ENCODE measurements at places on chromosomes 11 and 22. TPM values are rescaled to one million over a fixed set of nuclear protein-coding genes. Genes with fewer than 3 reads are reported as not detected.

Gene PIH1D2
- 1.3 TPM for total RNA-seq

Gene MUC15
- total RNA-seq = 10.5 TPM

Gene HBB
- 338 TPM for total RNA-seq

Gene SIK2
- 32.6 TPM for total RNA-seq

Gene SLC22A9
- not detected for total RNA-seq

Gene NFAM1
- 12.6 TPM for total RNA-seq

DNA sequence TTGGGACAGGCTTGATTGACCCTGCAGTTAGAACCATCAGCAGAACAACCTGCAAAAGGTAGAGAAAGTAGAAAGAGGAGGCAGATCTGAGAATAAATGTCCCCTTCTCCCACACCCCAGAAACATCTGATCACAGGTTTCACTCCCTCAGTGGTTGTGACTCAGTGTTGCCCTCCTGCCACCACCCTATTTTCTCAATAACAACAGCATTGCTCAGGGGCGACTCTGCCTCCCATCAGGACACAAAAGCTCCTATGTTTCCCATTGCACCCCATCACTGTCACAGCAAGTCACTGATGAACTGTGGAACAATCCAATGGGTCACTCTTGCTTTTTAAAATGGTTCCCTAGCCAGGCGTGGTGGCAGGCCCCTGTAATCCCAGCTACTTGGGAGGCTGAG is 110.2 kb downstream of the RASSF10 start:
- H3K27me3 ChIP-seq = no peaks in the 10 kb centered on the region
- no peaks in the 10 kb centered on the region for H3K36me3 ChIP-seq
- DNase-seq = no peak
- H3K27ac ChIP-seq = no peak overlapping the region
- no peak overlapping the region for H3K4me3 ChIP-seq
- H3K4me1 ChIP-seq = no peaks in the 10 kb centered on the region

DNA sequence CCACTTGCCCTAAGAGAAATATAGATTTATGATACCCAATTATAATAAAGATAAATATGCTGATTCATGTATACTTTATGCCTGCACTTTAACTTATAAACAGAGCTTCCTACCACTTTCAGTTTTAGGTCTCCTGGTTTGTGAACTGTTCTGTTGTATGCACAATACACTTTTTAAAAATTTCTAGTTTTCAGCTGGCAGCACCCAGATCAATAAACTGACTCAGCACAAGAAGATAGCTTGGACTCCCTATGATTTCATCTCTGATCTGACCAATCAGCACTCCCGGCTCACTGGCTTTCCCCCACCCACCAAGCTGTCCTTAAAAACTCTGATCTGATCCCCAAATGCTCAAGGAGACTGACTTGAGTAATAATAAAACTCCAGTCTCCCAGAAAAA is 33.5 kb upstream of the FAM181B start:
- H3K27me3 ChIP-seq = peaks cover 5% of the 10 kb centered on the region
- H3K36me3 ChIP-seq = no peaks in the 10 kb centered on the region
- H3K27ac ChIP-seq = no peak overlapping the region
- no peaks in the 10 kb centered on the region for H3K4me1 ChIP-seq

GRCh38 chr11:2516276-2517015 is 71.6 kb downstream of the KCNQ1 start:
- no peaks in the 10 kb centered on the region for H3K27me3 ChIP-seq
- no peak for DNase-seq
- no peak overlapping the region for H3K27ac ChIP-seq
- no peaks in the 10 kb centered on the region for H3K36me3 ChIP-seq
- peaks cover 7% of the 10 kb centered on the region for H3K4me1 ChIP-seq

DNA sequence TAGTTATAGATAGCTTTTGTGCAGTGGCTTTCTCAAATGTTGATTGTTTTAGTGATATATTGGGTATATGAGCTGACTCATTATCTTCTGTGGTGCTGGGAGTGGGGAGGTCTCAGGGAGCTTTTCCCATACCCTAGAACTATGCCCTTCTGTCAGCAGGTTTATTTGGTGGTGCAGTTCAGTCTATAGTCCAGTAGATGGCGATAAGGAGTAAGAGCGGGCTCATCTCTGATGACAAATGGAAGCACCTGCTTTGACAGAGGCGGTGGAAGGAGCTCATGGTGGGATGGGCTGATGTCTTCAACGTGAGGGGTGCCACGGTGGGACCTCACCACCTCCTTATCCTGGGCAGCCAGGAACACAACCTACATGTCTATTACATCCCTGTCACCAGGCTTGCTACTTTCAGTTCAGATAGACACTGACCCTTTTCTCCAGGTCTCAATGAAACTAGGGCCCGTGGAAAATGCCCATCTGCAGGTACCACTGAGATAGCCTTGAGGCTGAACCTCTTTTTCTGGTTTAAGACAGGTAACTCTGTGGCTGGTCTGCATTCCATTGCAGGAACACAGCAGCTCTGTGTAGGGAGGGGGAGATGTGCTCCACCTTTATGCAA is 13.0 kb upstream of the OR6A2 start:
- H3K4me1 ChIP-seq = no peaks in the 10 kb centered on the region
- no peaks in the 10 kb centered on the region for H3K36me3 ChIP-seq
- no peak for DNase-seq
- no peak overlapping the region for H3K27ac ChIP-seq

DNA sequence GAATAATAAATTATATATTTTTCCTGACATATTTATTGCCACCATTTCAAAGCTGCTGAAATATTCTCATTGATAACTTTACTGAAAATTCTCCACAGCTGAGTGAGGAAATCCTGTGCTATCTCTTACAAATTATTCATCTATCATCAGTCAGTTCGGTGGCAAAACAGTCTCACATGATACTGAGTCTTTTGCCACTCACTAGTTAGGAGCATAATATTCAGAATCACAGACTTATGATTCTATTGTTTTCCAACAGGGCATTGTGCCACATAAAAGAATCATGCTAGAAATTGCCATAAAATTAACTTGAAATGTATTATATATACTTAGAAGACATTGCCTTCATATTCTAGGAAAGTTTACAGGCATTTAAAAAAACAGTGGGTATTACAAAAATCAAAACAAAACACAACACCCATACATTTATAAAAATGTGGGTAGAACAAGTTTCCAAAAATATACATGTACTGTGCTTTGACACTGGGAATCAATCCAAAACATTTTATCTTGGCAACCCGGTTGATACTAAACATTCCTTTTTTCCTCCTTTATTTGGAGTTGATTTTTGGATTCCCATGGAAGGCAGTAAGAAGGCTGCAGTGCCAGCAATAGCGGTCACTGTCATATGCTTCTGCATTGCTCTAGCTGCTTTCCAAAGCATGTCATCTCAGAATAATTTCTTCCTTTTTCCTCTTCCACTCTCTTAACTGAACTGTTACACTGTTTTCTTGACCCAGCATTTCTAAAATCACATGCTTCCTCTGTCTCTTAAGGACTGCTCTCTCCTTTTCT is 42.5 kb downstream of the ATG16L2 start:
- DNase-seq = no peak
- H3K4me1 ChIP-seq = peaks cover 17% of the 10 kb centered on the region
- H3K36me3 ChIP-seq = peaks cover 3% of the 10 kb centered on the region
- no peak overlapping the region for H3K4me3 ChIP-seq
- no peaks in the 10 kb centered on the region for H3K27me3 ChIP-seq

DNA sequence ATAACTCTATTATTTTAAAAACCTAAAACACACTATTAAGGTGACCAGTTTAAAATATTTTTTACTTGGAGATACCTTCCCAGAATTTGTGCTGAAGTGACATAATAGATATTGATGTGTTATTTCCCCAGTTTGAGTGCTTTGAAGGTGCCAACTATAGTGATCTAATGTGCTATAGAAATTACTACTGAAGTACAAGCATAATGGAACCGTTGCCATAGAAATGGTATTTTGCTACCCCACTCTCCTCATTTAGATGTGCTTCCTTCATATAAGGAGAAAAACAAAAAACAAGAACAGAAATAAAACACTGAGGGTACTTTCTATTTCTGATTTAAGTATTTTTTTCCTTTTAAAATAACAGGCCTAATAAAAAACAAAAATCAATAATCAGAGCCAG is 19.2 kb downstream of the DDI1 start:
- H3K36me3 ChIP-seq = no peaks in the 10 kb centered on the region
- H3K27me3 ChIP-seq = no peaks in the 10 kb centered on the region
- H3K4me3 ChIP-seq = no peak overlapping the region
- no peak for DNase-seq

DNA sequence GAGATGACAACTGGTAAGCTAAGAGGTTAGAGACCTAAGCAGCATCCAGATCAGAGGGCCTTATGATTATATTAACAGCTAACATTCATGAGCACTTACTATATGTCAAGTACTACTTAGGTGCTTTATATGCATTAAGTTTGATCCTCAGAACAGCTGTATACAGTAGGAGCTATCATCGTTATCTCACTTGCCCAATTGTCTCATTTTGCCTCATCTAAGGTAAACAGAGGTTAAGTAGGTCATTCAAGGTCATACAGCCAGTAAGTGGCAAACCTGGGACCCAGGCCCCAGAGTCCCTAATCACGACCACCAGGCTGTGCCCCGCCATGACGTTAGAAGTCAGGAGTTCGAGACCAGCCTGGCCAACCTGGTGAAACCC is 4.6 kb upstream of the POLR3H start:
- H3K27ac ChIP-seq = no peak overlapping the region
- peaks cover 8% of the 10 kb centered on the region for H3K4me1 ChIP-seq
- no peak overlapping the region for H3K4me3 ChIP-seq
- H3K27me3 ChIP-seq = no peaks in the 10 kb centered on the region
- no peak for DNase-seq
- no peaks in the 10 kb centered on the region for H3K36me3 ChIP-seq

- no peaks in the 10 kb centered on the region for H3K36me3 ChIP-seq
- H3K4me3 ChIP-seq = no peak overlapping the region
- no peak for DNase-seq
- no peak overlapping the region for H3K27ac ChIP-seq
Measured at GRCh38 chr11:44893308-44893822, 57.3 kb downstream of the TP53I11 start.

DNA sequence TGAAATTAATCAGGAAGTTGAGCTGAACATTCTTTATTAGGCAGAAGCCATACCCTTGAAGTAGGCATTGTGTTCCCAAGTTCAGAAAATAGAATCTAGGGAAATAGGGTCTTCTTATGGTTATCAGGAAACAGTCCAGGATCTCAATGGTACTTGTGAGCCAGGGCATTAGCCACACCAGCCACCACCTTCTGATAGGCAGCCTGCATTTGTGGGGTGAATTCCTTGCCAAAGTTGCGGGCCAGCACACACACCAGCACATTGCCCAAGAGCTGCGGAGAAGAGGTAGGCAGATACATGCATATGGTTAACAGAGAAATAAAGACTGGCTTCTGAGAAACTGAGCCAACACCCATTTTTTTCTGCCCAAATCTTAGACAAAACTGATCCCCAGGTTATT is 1.5 kb downstream of the HBD start:
- H3K27me3 ChIP-seq = no peaks in the 10 kb centered on the region
- H3K36me3 ChIP-seq = no peaks in the 10 kb centered on the region
- H3K27ac ChIP-seq = no peak overlapping the region
- no peak for DNase-seq
- H3K4me1 ChIP-seq = no peaks in the 10 kb centered on the region
